ENCODE measurements at places on chromosomes 6 and 20. TPM values are rescaled to one million over a fixed set of nuclear protein-coding genes. Genes with fewer than 3 reads are reported as not detected.
A peak's percentile ranks its signal among the peaks of the same experiment; 100 is the strongest.

DNA sequence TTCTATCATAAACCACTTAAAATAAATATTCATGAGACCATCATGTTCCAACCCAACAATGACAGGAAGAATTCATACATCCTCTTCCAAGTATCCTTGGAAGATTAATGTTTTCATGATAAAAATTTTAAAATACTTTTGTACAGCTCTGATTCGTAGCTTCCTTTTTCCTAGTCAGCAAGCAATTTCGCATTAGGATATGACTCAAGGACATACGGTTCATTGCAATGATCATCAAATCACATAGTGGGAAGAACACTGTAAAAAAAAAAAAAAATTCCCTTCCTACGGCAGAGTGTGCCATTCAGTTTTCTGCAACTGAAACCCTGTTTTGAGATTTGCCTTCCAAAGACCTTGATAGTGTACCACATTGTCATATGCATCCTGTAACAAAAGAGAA, 35.3 kb upstream of the GFOD1 start:
- no peak for DNase-seq

DNA sequence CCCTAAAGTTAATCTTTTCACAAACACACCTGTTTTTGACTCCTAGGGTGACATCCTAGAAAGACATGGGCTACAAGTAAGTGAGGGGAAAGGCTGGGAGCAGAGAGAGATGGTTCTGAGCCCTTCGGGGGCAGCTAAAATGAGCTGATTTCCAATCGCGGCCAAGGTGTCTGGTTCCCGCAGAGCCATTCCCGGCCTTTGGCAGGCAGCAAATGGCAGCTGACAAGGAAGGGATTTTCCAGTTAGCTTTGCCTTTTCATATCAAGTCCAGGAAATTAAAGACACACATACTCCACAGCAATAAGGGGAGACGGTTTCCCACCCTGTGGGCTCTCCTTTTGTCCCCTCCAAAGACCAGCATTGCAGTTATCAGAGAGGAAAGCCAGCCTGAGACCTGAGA, 228.5 kb downstream of the ZMYND8 start:
- DNase-seq = no peak

DNA sequence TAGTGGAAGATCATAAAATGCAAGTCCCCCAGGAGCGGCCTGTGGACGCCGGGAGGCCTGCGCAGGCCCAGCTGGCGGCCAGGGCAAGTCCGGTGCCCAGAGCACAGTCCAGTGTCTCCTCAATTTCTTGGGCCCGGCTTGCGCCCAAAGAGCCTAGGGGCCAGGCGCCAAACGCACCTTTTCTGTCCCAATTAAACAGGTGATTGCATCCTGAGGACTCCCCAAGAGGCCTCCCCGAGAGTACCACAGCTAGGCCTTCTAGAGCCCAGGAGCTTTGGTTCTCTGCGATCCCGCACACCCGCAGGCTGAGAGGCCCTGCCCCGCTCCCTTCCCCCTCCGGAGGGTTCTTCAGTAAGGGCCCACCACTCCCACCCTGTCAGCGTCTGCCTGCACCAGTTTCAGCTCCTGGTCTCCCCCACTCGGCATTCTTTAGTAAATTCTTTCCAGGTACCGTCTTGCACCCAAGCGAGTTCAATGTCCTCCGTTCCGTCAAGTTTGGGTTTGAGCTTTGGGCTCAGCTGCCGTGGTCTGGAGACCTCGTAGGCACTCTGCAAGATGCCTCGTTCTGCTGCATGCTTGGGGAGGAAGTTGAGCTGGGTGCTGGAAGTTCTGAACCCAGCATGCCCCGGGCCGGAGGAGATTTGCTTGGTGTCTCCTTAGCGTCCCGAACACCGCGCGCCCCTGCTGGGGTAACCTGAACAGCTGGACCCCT, 3.9 kb upstream of the NKX2-2 start:
- no peak for DNase-seq

- peak; percentile 10 for DNase-seq
Observed at GRCh38 chr20:8005033-8005432, 14.5 kb downstream of the TMX4 start.

DNA sequence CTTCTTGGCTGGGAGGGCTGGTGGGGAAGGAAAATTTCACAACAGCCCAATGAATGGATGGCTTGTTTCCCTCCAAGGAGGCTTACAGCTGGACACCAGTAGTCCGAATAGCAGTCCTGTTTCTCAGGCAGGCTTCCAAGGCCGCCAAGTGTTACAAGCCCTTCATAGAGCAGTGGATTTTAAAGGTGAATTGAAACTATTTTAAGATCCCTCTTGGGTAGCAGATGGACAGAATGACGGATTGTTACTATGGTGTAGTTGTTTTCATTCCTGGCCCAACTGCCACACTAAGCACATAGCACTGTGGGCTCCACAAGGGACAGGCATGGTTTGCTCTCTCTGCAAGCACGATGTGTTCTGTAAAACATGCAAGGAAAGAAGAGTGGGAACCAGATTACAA, 203.3 kb upstream of the TAB2 start:
- no peak for DNase-seq

- peak; percentile 28 for DNase-seq
Observed at GRCh38 chr6:51350308-51350904, 531.7 kb downstream of the TFAP2B start.

- no peak for DNase-seq
Observed at GRCh38 chr20:5146099-5146668, 19.4 kb downstream of the CDS2 start.

- DNase-seq = no peak
Observed at GRCh38 chr6:52326540-52327364, 35.2 kb upstream of the PAQR8 start.

GRCh38 chr20:1308067-1308701, 20.8 kb downstream of the SDCBP2 start:
- DNase-seq = peak; percentile 62

DNA sequence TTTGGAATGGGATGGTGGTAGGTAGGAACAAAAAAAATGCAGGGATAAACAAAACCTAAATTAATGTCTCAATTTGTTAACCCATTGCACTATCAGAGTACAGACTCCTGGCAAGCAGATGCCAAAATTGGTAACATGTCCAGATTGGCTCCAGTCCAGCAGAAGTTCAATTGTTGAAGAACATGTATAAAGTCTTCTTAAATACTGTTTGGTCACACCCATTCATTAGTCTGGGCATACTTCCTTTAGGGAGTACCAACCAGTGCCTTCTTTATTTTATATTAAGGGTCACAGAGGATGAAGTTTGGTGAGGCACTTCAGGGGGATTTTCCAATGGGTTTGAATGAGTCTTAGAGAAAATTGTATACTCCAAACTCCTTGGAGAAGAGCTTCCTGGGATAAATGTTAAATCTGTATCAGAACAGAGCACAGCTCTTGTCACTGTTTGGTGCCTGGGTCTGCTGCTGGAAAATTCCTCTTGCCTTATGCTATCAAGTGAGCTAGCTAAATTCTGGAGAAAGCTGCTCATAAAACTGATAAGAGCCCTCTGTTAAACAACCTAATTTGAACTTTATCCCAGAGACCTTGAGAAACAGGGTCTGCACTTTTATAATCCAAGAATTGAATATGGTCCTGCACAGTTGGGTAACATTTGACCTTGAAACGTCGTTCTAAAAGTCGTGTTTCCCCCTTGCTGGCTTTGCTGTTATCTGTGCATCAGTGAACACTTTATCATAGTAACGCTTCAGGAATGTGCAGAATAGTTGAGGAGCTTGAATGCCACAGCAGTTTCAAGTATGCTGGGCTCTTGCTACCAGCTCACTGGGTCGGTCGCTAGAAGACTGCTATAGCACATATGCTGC, 334.1 kb upstream of the CITED2 start:
- no peak for DNase-seq

GRCh38 chr20:9256393-9256792, 187.5 kb downstream of the PLCB4 start:
- DNase-seq = no peak

DNA sequence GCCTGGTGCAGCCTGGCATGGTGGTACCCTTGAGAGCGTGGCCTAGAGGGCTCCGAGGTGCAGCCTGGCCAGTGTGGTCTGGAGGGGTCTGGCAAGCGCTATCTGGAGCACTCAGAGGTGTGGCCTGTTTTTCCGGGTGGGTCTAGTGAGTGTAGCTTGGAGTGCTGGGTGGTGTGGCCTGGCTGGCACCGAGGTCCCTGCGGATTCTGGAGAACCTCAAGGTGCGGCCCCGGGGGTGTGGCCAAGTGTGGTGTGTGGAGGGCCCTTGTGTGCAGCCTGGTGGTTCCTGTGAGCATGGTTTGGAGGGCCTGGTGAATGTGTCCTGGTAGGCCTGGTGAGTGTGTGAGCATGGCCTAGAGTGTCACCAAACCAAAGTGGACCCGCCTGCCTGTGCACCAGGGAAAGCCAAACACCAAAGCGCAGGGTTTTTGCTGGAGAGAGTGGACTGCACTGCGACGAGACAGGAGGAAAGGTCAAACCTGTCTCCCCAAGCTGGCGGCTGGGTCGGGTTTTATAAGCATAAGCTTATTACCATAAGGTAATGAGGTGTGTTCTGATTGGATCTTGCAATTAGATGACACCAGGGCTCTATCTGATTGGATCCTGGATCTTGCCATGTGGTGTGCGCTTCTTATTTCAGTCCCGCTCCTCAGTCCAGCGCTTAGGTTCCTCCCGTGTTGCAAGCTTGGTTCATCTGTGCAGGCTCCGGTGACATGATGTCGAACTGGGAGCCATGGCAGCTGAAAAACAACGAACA, 35.7 kb downstream of the IGF2R start:
- no peak for DNase-seq

PAK5 gene
- 0.22 TPM for polyA plus RNA-seq

ZFP57 gene
- polyA plus RNA-seq = not detected

TREM2 gene
- polyA plus RNA-seq = 3.5 TPM

TPD52L1 gene
- 91.1 TPM for polyA plus RNA-seq

NRN1 gene
- 6.4 TPM for polyA plus RNA-seq

DEFB132 gene
- polyA plus RNA-seq = 0.24 TPM

RAD21L1 gene
- polyA plus RNA-seq = not detected

CUL7 gene
- polyA plus RNA-seq = 10.1 TPM

DNAH8 gene
- not detected for polyA plus RNA-seq

IRF4 gene
- polyA plus RNA-seq = not detected

GHRH gene
- polyA plus RNA-seq = not detected
